ENCODE measurements at places on chromosomes 7 and 10.

DNA sequence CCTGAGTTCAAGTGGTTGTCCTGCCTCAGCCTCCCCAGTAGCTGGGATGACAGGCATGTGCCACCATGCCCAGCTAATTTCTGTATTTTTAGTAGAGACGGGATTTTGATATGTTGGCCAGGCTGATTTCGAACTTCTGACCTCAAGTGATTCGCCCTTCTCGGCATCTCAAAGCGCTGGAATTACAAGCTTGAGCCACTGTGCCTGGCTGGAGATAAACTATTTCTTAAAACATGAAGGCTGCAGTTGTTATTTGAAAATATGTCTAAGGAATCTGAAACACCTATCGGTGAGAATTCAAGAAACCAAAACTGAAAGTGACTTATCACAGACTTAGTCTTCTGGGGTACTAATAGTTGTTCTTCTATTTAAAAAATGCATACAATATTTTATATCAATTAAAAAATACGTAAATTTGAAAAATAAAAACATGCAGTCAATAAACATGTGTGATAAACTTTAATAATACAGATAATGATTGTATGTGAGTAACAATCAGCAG, 176.9 kb upstream of the PRSS58 start:
- no peak for DNase-seq

DNA sequence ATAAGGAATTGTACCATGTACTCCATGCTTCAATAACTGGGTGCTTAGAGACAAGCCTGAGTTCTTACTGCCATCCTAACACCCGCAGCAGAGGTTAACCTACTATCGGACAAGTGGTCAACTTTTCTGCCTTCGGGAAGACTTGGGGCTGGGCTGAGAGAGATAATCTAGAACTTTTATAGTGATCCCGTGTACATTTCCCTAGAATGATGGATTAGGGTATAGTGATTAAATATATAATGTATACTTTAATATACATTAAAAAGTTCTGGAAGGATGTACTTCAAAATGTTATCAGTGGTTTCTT, 12.2 kb upstream of the HNRNPF start:
- DNase-seq = no peak

DNA sequence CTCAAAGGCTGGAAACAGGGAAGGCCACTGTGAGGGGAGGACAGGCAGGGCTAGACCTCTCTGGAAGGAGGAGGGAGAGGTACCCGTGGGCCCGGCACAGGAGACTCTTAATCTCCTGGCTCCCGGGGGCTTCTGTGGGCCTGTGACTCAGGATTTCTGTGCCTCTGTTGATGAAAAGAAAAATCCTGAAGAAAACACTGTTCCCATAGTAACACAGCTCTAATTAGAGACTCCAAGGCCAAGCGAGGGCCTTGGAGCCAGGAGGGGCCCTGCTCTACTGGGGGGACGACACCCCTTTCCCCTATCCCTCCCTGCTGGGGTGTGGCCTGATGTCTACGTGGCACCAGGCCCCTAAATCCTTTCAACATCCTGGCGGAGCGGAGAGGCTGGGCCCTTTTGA, 174.1 kb upstream of the TNRC18 start:
- DNase-seq = no peak

- DNase-seq = no peak
These were observed 1.3 kb downstream of the OGDHL start for GRCh38 chr10:49760789-49761188.

DNA sequence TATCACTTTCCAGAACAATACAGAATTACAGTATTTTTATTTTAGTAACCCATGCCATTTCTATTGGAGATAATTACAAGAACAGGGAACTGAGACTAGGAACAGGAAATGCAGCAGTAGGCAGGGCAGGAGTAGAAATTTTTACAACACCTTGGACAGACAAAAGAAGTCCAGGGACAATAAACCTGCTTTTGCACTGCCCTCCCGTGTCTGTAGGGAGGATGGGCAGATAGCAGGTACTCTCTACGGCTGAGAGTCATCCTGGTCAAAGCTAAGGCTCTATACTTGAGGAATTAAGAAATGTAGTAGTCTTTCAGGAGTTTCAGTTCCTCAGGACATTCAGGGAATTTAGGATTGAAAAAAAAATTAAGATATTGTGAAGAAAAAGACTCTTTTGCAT, 63.4 kb downstream of the VAX1 start:
- no peak for DNase-seq
